ENCODE measurements at places on chromosomes 16 and 17.

- DNase-seq: no peak
Measured at GRCh38 chr17:9763643-9764042, 27.7 kb downstream of the DHRS7C start.

DNA sequence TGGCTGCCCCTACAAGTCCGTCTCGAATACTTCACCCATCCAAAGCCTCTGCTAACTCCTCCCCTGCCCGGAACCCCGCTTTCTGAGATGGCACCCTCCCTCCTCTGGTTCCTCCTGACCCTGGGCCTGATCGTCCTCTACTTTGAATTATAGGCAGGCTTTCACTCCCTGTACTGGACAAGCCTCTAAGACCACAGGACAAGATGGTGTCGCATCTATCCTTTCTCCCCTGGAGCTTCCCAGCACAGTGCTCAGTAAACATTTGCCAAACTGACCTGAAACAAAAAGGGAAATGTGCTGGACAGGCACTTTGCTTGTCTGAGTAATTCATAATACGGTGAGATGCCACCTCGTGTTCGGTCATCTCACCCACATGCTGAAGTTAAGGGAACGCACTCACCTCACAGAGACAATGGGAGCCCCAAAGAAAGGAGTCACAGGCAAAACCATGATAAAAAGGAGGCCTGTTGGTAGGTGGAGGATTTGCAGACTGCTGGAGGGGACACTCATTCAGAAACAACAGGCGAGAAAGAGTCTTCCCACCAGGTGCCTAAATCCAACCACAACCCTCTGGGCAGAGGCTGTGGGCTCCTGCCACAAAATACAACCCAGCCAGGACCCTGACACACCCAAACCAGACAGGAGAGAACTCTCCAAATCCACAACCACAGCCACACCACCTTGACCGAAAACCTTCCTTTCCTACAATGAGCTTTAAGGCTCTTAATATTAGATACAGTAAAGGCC lies 28.2 kb downstream of the SNN start:
- DNase-seq: no peak

- DNase-seq: no peak
Measured at GRCh38 chr16:86074651-86075487, 175.9 kb downstream of the IRF8 start.

DNA sequence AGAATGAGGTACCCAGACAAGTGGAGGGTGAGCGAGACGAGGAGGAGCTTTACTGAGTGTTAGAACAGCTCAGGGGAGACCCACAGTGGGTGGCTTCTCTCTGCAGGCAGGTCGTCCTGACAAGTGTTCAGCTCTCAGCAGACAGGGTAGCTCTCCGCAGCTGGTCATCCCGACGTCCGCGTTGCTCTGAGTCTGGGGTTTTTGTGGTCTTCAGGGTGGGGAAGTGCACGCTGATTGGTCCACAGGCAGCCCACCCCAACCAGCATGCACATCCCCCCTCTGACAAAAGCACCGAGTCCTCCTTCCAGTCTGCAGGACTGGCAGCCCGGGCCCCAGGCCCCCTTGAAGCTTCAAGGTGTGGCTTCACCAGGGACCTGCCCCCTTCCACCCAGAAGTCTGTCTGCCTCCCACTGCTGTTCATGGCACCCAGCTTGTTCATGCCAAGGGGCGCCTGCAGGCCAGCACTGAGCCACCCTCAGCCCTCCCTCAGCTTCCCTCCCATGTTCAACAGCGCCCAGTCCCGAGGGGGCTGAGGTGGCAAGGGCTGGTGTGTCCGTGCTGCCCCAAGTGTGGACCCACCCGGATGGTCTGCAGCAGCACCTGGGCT lies 19.9 kb upstream of the WDR45B start:
- no peak for DNase-seq

- DNase-seq: no peak
Measured at GRCh38 chr16:88687254-88687576, 908 bp upstream of the SNAI3 start.

DNA sequence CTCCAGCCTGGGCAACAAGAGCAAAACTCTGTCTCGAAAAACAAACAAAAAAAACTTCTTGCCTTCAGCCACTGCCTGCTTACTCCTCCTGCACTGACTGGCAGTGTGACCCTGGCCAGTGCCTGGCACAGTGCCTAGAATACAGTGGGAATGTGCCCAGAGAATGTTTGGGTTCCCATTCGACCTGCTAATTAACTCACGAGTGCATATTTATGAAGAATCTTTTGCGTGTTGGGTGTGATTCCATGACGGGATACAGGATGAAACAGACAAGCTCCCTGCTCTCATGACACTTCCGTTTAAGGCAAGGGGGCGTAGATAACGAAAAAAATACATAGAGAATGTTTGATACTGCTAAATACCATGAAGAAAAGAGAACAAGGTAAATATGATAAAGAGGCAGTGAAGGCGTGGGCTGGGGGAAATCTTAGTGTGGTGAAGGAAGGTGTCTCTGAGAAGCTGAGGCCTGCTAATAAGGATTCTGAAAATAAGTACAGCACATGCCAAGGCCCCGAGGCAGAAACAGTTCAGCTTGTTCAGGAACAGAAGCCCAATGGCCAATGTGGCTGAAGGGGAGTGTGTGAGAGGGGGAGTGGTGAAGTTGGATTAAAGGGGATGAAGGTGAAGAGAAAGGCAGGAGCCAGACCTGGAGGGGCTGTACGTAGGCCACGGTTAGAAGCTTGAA lies 4.3 kb downstream of the ABI3 start:
- no peak for DNase-seq

GRCh38 chr16:49462989-49463371 lies 89.4 kb downstream of the C16orf78 start:
- DNase-seq: no peak

GRCh38 chr17:37024181-37024637 lies 75.5 kb downstream of the AATF start:
- no peak for DNase-seq

- no peak for DNase-seq
Measured at GRCh38 chr16:2929693-2930092, 18.0 kb downstream of the FLYWCH1 start.

- no peak for DNase-seq
Measured at GRCh38 chr17:51032850-51033249, 87.8 kb downstream of the SPAG9 start.

GRCh38 chr17:40818343-40818732 lies 4.1 kb downstream of the KRT10 start:
- DNase-seq: no peak

DNA sequence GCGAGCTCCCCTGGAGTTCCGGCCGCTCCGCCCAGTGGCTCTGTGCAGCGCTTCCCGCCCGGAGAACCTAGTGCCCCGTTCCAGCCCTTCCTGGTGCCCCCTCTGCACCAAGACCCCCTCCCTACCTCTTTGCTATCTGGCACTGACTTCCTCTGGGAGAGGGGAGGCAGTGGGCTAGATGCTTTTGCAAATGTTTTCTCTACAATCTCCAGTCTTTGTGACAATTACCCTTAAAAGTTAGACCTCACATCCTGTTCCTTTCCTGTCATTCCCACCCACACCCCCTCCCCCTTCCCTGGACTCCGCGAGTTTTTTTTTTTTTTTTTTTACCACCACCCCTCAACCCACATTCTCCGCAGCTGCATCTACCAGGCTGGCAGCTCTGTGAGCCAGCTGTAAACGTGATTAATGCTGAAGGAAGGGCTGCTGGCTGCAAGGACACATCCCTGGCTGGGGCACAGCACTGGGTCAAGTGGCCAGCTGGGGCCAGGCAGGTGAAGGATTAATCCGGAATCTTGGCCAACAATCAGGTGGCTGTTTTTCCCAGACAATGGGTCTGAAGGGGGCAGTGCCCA lies 101.5 kb downstream of the MGAT5B start:
- DNase-seq: no peak

GRCh38 chr17:1008008-1008761 lies 11.3 kb downstream of the TIMM22 start:
- DNase-seq: no peak

DNA sequence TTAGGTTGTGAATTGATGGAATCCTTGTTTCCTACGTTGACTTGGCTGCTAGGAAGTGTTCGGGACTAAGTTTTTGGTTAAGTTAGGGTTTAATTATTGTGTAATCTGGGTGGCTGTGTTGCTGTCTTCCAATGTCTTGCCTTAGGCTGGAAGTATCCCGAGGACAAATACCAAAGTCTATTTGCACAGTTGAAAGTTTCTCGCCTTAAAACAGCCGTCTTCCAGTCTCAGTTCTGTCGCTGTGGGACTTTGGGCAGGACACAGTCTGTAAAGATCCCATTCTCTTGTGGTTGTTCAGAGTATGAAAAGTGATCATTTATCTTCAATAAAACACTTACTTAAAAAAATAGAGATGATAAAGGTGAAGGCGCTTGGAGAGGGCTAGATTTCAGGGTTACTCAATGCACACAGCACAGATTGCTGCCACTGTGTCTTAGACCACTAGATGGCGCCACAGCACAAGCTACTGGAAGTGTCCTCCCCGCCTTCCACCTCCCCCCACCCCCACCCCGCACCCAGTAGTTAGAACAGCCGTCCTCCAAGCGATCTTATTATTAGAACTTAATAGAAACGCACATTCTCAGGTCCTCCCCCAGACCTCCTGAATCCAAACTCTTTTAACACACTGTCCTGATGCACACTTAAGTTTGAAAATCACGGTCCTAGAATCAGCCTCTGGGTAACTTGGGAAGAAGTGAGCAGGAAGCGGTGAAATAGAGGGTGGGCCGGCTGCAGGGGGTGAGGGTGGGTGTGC lies 45.8 kb downstream of the AKAP1 start:
- DNase-seq: peak; percentile 80

DNA sequence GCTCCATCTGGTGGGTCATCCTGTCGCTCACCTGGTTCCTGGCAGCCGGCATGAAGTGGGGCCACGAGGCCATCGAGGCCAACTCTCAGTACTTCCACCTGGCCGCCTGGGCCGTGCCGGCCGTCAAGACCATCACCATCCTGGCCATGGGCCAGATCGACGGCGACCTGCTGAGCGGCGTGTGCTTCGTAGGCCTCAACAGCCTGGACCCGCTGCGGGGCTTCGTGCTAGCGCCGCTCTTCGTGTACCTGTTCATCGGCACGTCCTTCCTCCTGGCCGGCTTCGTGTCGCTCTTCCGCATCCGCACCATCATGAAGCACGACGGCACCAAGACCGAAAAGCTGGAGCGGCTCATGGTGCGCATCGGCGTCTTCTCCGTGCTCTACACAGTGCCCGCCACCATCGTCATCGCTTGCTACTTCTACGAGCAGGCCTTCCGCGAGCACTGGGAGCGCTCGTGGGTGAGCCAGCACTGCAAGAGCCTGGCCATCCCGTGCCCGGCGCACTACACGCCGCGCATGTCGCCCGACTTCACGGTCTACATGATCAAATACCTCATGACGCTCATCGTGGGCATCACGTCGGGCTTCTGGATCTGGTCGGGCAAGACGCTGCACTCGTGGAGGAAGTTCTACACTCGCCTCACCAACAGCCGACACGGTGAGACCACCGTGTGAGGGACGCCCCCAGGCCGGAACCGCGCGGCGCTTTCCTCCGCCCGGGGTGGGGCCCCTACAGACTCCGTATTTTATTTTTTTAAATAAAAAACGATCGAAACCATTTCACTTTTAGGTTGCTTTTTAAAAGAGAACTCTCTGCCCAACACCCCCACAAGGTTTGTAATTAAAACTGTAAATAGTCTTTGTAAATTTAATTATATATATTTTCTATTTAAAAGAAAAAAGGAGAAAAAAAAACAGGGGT lies 1.7 kb downstream of the FZD2 start:
- no peak for DNase-seq

- DNase-seq: no peak
Measured at GRCh38 chr17:48160177-48161081, 52.9 kb downstream of the SNX11 start.

- no peak for DNase-seq
Measured at GRCh38 chr17:3968886-3969524, 4.8 kb upstream of the ATP2A3 start.

DNA sequence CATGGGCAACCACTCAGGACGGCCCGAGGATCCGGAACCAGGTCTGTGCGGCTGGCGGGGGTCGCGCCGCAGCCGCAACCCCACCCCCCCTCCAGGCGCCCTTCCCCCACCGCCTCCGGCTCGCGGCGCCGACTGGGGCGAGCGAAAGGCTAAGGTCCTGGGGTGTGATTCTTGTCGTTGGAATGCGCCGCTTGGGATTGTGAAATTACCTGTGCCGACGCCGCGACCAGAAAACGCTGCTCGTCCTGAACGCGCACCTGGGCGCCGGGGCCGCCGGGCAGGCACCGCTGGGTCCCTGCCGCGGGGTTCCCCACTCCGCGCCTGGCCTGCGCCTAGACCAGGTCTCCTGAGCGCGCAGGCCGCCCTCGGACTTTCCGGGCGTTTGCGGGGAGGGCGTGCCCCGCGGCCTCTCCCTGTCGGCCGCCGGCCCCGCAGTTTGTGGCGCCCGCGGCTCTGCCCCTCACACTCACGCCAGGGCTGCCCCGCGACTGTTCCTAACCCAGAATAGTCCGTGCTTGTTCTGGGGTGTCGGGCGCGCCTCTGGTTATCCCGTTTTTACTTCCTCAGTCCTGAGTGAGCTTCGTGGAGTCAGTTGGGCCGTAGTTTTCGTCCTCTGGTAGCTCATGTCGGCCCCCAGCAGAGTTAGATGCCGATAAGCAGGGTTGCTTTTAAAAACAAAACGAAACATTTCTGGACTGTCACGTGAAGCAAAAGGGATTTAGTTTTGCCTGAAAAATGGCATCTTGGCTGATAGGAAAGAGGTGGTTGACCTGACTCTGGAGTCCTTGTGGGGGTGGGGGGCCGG lies 147.2 kb downstream of the SPECC1 start:
- peak; percentile 37 for DNase-seq

DNA sequence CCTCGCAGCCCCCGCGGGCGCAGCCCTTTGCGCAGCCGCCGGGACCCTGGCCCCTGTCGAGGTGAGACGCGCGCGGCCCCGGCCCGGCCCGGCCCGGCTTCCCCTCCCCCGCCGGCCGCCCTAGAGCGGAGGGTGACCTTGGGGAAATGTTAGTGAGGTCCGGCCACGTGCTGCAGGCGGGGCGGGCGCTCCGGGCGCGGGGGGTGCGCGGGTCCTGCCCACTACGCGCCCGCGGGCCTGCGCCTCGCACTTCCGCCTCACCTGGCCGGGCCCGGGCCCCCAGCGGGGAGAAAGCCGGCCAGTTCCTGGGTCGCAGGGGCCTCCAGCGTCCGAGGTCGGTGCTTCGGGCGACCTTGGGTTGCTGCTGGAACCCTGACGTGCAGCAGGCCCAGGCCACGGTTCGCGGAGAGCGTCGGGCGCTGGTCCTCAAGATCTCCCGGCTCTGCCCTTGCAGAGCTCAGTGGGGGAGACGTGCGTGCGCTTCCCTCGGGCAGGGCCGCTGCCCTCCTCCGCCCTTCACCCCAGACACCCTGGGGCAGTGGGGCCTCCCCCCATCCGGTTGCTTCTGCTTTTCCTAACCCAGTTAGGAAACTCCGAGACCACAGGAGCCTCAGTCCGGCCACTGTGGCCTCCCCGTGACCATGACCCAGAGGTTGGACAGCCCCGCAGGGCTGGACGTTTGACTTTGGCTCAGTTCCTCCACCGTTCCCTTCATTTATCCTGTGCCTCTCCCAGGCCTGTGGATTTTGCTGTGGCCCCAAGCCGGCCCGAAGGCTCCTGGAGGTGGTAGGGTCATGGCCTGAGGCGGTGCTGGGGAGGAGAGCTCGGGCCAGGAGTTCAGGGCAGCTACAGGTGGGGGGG lies 791 bp downstream of the MCRIP2 start:
- no peak for DNase-seq

Measured in CD4-positive, alpha-beta T cell (primary cell).